ENCODE measurements at places on chromosomes 3 and 15. TPM values are rescaled to one million over a fixed set of nuclear protein-coding genes. Genes with fewer than 3 reads are reported as not detected.

DNA sequence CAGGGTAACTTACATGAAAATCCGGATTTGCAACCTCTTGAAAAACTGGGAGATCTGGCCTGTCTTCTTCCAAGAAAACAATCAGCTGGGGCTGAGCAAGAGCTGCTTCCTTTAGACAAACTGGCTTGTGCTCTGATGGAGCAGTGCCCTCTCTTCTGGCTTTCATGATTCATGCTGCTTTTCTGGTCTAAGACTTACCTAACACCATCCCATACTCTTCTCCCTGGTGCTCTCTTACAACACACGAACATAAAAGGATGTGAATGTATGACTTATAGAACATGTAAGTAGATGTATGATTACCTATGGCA lies 9.9 kb downstream of the TJP1 start:
- DNase-seq = no peak
- H3K27ac ChIP-seq = no peak overlapping the region
- H3K36me3 ChIP-seq = no peaks in the 10 kb centered on the region
- H3K4me1 ChIP-seq = no peaks in the 10 kb centered on the region
- no peaks in the 10 kb centered on the region for H3K27me3 ChIP-seq

GRCh38 chr3:78893161-78893560 lies 874.6 kb downstream of the ROBO1 start:
- no peak for DNase-seq
- no peak overlapping the region for H3K4me3 ChIP-seq
- H3K36me3 ChIP-seq = no peaks in the 10 kb centered on the region
- no peaks in the 10 kb centered on the region for H3K27me3 ChIP-seq
- H3K4me1 ChIP-seq = no peaks in the 10 kb centered on the region

UROC1 gene
- total RNA-seq = not detected

- H3K36me3 ChIP-seq = no peaks in the 10 kb centered on the region
- no peaks in the 10 kb centered on the region for H3K27me3 ChIP-seq
- H3K4me1 ChIP-seq = no peaks in the 10 kb centered on the region
- H3K27ac ChIP-seq = no peak overlapping the region
Measured at GRCh38 chr15:67829647-67830504, 4.6 kb downstream of the SKOR1 start.

TADA3 gene
- 59.3 TPM for total RNA-seq

- no peaks in the 10 kb centered on the region for H3K36me3 ChIP-seq
- peaks cover 3% of the 10 kb centered on the region for H3K4me1 ChIP-seq
- DNase-seq = no peak
- H3K27me3 ChIP-seq = no peaks in the 10 kb centered on the region
- no peak overlapping the region for H3K4me3 ChIP-seq
Measured at GRCh38 chr15:61654002-61654740, 406.1 kb downstream of the VPS13C start.

GRCh38 chr3:195173657-195174056 lies 97.3 kb downstream of the XXYLT1 start:
- no peak overlapping the region for H3K27ac ChIP-seq
- no peaks in the 10 kb centered on the region for H3K36me3 ChIP-seq

DNA sequence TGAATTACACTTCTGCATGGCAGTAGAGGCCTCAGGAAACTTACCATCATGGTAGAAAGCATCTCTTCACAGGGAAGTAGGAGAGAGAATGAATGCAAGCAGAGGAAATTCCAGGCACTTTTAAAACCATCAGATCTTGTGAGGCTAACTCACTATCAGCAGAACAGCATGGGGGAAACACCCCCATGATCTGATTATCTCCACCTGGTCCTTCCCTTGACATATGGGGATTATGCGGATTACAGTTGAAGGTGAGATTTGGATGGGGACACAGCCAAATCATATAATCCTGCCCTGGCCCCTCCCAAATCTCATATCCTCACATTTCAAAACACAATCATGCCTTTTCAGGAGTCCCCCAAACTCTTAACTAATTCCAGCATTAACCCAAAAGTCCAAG lies 691.1 kb downstream of the SI start:
- no peaks in the 10 kb centered on the region for H3K4me1 ChIP-seq
- H3K27me3 ChIP-seq = no peaks in the 10 kb centered on the region
- no peaks in the 10 kb centered on the region for H3K36me3 ChIP-seq
- H3K4me3 ChIP-seq = no peak overlapping the region
- DNase-seq = no peak
- H3K27ac ChIP-seq = no peak overlapping the region

ACOX2 gene
- total RNA-seq = 0.26 TPM

DNA sequence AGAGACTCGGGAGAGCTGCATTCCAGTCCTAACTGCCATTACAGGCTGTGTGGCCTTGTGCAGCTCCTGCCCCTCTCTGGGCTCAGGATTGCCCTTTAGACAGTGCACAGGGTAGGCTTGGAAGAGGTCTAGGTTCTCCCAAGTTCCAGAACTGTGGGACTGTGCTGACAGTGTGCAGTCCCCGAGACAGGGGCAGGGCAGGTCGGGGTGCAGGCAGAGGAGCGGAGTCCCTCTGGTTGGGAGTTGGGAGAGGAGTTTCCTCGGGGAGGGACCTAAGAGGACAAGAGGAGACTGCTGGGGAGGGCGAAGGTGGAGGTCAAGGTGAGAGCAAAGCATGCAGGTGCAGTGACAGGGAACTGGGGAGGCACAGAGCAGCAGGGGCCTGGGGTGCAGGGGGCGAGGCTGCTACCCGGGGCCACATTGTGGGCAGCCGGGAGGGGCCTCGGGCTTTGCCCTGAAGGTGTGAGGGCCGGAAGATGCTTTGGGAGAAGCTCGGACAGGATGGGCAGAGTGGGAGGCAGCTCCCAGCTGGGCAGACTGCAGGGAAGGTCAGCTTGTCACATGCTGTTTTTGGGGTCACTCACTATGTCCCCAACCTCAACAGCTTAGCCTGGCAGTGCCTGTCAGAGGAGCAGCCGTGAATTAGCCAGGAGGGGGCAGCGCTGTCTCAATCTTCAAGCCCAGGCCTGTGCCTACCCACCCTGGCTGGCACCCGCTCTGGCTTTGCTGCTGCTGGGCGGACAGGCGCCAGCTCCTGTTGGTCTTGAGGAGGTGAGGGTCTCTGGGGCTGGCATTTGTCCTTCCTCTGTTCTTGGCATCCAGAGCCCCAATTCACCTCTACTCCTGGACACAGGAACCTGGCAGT lies 15.4 kb upstream of the CSPG4 start:
- no peak overlapping the region for H3K27ac ChIP-seq
- no peaks in the 10 kb centered on the region for H3K36me3 ChIP-seq
- H3K4me1 ChIP-seq = peaks cover 14% of the 10 kb centered on the region
- H3K4me3 ChIP-seq = no peak overlapping the region
- H3K27me3 ChIP-seq = no peaks in the 10 kb centered on the region
- DNase-seq = peak; percentile 69

GRCh38 chr3:132417695-132418411 lies 551 bp downstream of the DNAJC13 start:
- H3K27me3 ChIP-seq = no peaks in the 10 kb centered on the region
- peak overlapping the region; percentile 82 for H3K4me3 ChIP-seq
- DNase-seq = peak; percentile 65
- H3K27ac ChIP-seq = peak overlapping the region; percentile 60
- no peaks in the 10 kb centered on the region for H3K4me1 ChIP-seq

ABHD17C gene
- total RNA-seq = 5.6 TPM

DNA sequence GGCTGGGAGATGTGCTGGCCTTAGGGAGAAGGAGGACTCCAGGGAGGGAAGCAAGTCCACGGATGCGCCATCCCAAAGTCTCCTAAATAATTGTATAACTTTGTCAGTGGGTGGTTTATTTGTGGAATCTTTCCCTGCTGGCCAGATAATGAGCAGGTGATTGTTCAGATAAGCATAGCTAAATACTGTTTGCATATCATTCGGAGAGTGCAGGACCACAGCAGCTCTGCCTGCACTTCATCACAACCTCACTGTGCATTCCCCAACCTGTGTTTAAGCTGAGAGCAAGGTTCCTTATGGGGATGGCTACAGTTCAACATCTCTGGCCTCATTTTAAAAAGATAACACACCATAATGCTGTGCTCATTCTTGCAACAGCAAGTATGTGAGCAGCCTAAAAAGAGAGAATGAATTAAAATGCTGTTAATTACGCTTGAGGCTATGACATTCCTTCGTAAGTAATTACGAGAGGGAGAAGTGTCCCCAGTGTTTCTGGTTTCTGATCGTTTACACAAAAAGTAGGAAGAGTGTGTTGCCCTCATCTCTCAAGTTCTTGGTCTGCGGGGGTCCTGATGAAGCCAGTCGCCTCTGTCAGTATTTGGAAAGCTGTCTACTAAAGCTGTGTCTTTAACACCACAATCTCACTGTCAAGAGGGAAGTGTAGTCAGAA lies 272.0 kb upstream of the RORA start:
- no peak overlapping the region for H3K4me3 ChIP-seq
- H3K4me1 ChIP-seq = peaks cover 6% of the 10 kb centered on the region
- no peaks in the 10 kb centered on the region for H3K36me3 ChIP-seq
- no peaks in the 10 kb centered on the region for H3K27me3 ChIP-seq
- no peak overlapping the region for H3K27ac ChIP-seq

- H3K4me3 ChIP-seq = no peak overlapping the region
- no peaks in the 10 kb centered on the region for H3K4me1 ChIP-seq
- no peaks in the 10 kb centered on the region for H3K27me3 ChIP-seq
- no peak for DNase-seq
- no peak overlapping the region for H3K27ac ChIP-seq
Measured at GRCh38 chr15:96521386-96521785, 190.9 kb downstream of the NR2F2 start.

WDR76 gene
- total RNA-seq = 71.8 TPM

Data from SJCRH30 (cell line).